ENCODE measurements at places on chromosomes 7 and 10.

DNA sequence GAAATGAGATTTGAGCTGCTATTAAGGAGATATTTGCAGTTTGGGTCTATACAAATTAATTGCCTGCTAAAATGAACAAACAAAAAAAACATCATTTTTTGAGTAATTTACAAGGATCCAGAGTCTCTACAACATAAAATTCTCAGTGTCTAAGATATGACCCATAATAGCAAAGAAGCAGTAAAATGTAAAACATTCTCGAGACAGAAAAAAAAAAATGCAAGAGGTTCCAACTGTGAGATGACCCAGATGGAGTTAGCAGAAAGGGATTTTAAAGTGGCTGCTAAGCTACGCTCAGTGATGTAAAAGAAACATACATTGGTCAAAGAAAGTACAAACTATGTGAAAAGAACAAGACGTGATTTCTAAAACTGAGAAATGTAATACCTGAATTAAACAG lies 471.0 kb downstream of the SH2D4B start:
- DNase-seq = no peak

GRCh38 chr10:43888586-43888985 lies 239.9 kb upstream of the ZNF32 start:
- DNase-seq = no peak

DNA sequence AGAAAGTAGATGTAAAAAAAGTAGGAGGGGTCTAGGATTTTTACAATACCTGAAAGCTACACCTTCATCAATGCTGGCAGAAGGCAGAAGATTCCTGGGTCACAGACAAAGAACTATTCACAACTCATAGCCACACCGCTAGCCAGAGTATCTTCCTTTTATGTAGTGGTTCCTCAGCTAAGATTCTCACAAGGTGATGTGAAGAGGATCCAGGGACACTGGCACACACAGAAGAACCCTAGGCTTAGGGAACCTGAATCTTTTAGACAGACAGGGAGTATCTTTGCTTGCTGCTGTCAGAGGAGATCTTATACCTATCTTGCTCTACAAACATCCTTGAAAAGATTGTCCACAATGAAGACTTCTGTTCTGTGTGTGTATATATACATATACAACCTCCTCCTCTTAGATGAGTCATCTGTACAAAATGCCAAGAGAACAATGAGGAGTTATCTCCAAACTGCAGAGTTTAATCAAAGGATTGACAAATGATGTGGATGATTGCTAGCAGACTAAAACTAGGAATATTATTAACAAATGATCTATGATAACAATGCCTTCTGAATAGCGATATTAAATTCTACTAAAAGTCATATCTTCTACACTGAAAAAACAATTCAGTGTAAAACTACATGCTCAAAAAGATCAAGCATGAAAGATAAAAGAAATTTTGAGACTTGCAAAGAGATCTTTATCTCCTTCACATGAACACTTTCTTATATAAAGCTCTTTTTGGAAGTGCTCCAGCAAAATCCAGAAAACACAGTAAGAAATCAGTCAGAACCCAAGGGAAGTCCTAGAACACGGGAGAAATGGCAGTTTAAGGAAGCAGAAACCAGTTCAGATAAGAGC lies 409.3 kb downstream of the PARD3 start:
- DNase-seq = no peak

- DNase-seq = no peak
Measured at GRCh38 chr7:66272321-66272720, 67.2 kb downstream of the TPST1 start.

DNA sequence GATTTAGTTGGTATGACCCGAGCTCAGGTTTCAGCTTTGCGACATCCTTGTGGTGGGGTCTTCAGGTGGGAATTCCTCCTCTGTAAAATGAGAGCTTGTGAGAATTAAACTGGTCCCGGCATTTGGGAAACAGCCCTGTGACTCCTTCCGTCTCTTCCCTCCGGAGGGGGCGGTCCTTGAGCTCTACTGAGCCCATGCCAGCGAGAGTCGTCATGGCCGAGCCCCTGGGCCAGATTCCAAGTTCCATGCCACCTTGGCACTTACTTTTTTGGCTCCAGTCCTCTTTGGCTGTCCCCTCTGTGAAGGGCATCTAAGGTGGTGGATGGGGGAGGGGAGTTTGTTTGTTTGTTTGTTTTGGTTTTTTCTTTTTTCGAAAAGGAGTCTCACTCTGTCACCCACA lies 47.6 kb downstream of the GTF2IRD1 start:
- no peak for DNase-seq

DNA sequence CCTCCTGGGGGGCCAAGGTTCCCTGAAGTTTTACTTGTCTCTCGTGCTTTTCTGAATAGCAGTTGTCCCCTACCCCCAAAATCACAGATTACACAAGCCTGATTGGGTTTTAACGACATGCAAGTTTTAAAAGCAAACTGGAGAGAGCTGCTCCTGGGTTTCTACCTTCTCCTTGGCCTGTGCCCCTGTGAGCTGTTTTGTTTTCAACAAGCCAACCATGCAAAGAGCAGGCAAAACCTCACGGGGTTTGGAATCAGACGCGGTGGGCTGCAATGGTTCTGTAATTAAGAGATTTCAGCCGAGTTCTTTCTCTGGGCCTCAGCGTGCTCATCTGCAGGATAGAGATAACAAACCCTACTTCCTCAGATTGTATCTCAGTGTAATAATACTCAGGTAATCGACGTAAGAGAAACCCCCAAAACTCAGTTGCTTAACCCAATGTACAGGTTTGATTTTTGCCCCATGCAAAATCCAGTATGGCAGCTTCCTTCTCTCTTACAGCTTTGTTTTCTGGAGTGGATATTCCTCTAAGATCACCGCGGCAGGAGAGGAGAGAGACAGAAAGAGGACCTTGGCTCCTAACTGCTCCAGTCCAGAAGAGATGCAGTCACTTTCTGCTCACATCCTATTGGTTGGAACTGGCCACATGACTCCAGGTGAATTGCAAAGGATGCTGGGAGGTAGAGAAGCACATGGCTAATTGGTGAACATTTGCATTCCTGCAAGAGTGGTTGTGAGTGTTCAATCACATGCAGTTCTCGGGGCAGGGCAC lies 42.0 kb downstream of the MYL10 start:
- no peak for DNase-seq

DNA sequence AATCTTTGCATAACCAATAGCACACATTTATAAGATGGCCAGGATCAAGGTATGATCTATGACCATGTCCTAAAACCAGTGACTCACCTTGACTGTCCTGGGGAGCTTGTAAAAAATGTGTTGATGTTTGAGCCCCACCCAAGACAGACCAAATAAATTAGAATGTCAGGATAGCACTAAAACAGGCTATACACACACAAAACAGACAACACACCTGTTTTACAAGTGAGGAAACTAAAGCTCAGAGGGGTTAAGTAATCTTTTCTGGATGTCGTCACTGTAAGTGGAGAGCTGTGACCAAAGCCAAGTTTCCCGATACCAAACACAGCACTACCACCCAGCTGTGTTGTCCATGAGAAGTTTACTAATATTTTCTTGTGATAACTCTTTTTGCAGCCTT lies 84.5 kb downstream of the AVL9 start:
- DNase-seq = no peak

- no peak for DNase-seq
Measured at GRCh38 chr7:17311952-17312351, 13.5 kb downstream of the AHR start.

GRCh38 chr7:51069411-51070083 lies 247.1 kb downstream of the COBL start:
- no peak for DNase-seq

- no peak for DNase-seq
Measured at GRCh38 chr10:79112881-79113431, 44.2 kb downstream of the ZMIZ1 start.

DNA sequence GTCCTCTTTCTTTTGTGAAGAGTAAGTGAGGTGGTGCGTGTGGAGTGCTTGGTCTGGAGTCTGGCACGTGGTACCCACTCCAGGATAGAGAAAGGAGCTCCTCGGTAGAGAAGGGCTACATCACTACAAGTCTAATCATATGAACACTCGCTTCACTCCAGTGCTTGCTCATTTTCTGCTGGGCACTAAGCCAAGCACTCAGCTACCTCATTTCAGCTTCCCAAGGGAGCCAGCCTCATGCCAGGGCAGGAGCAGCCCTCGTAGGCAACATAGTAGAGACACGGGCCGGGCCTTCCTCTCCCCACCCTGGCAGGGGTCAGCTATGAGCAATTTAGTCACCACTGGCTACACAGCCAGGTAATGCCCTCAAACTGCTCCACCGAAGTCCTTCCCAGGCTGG lies 11.4 kb upstream of the HSPA12A start:
- DNase-seq = no peak

GRCh38 chr10:26755443-26755903 lies 58.0 kb downstream of the PDSS1 start:
- peak; percentile 42 for DNase-seq

DNA sequence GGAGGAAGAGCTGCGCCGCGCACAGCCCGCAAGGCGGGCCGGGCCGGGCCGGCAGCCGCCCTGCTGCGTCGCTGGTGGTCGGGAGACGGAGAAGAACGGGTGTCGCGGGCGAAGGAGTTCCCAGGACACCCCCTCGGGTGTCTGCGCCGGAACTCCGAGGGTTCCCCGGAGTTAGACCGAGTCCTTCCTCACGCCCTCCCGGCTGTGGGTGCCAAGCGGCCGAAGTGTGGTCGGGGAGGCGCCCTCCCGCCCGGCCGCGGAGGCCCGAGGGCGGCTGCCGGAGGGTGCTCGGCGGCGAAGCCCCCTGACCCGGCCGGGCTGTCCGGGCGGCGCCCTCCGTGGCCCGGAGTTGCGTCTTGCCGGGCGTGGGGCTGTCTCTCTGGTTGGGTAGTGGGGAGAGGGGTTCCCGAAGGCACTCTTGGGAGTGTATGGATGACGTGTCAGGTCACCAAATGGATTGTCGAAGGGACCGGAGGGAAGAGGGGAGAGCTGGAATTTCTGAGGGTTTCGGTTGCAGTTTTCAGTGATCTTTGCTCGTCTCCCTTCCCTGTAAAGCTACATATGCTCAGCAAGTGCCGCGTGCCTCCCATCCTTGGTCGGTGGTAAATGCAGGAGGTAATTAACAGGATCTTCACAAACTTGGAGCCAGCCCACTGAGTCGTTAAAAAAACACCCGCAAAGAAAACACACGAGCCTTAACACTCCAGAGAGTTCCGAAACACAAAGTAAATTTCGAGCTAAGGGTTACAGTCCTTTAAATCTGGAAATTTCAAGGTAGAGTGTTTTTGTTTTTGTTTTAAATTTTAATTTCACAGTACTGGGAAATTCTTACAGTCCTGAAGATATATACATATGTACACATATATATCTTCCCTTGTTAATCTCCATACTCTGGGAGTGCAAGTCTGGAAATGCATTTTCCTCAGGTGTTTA lies 871 bp downstream of the ST7 start:
- DNase-seq = no peak

- DNase-seq = no peak
Measured at GRCh38 chr7:70919481-70920073, 212.4 kb upstream of the GALNT17 start.

- no peak for DNase-seq
Measured at GRCh38 chr7:125326666-125327255, 397.1 kb upstream of the POT1 start.

DNA sequence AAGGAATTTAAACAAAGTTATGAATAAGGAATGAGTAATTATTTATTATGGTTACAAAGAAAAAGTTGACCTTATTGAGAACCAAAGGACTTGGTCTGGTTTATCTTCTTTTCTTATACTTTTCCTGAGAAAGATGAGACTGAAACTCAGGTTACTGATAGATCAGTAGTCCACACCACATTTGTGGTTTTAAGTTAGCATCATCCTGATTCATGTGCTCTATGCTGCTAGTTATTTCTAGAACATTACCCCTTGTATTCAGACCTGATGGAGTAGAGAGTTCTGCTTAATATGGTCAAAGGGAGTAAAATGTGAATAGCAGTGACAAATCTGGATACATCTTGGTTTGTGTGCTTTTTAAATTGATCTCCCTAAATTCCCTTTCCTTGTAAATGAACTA lies 63.8 kb downstream of the FOXP2 start:
- DNase-seq = no peak

DNA sequence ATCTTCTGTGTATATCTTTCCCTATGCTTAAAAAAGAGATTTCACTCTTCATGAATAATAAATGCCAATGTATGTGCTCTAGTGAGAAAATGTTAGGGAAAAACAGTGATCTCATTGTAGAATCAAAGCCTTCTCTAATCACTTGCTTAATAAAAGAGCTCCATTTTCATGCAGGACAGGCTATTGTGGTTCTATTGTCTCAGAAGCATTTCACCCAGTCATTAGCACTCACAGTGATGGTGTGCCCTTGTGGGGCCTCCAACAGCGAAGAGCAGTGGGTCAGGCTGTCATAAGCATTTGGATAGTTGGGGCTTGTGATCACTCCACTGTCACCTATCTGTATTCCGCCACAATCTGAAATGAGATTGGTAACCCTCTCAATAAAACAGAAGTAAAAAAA lies 83.9 kb upstream of the RSU1 start:
- DNase-seq = no peak

DNA sequence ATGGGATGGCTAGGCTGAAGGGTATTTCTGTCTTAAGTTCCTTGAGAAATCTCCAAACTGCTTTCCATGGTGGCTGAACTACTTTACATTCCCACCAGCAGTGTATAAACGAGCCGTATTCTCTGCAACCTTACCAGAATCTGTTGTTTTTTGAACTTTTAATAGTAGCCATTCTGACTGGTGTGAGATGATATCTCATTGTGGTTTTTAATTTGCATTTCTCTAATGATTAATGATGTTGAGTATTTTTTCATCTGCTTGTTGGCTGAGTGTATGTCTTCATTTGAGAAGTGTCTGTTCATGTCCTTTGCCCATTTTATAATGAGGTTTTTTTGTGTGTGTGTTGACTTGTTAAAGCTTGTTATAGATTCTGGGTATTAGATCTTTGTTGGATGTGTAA lies 226.8 kb upstream of the IGFBP3 start:
- no peak for DNase-seq

- no peak for DNase-seq
Measured at GRCh38 chr7:121610243-121610642, 214.1 kb upstream of the FAM3C start.

- no peak for DNase-seq
Measured at GRCh38 chr7:12737373-12737772, 49.9 kb downstream of the ARL4A start.
